ENCODE measurements at places on chromosomes 7 and 10.

GRCh38 chr10:4127518-4128315, 342.7 kb upstream of the KLF6 start:
- DNase-seq = no peak

GRCh38 chr10:78170026-78170475, 136.4 kb downstream of the RPS24 start:
- no peak for DNase-seq

DNA sequence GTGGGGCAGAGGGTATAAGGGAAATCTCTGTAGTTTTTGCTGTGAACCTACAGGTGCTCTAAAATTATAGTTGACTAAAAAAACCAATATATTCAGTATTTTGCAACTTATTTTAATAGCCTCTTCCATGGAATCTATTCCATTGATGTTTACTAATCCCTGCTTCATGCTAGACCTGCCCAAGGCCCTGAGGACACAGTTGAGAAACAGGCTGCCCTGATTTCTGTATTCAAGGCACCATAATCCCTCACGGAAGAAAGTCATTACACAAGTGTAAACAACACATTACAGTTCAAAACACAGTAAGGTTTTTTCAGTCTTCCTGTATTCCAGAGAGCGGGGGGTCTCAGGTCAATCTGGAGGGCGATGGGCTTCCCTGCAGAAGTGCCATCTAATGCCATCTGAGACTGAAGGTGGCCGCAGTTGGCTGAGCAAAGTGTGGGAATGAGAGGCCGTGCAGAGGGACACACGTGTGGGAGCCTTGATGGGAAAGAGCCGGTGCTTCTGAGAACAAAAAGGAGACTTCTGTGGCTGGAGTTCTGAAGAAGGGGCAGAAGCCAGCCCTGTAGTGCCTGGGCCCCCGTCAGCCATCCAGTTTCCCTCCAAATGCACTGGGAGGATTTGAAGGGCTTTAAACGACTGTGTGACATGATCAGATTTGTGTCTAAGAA, 146.9 kb downstream of the PTPN20 start:
- no peak for DNase-seq

- no peak for DNase-seq
Observed at GRCh38 chr7:159114981-159115380, 29.7 kb downstream of the VIPR2 start.

GRCh38 chr7:1918063-1918645, 248.1 kb downstream of the ELFN1 start:
- no peak for DNase-seq

- DNase-seq = no peak
Observed at GRCh38 chr7:138066954-138067394, 9.3 kb upstream of the AKR1D1 start.

GRCh38 chr10:17340144-17340829, 112.2 kb downstream of the VIM start:
- no peak for DNase-seq

DNA sequence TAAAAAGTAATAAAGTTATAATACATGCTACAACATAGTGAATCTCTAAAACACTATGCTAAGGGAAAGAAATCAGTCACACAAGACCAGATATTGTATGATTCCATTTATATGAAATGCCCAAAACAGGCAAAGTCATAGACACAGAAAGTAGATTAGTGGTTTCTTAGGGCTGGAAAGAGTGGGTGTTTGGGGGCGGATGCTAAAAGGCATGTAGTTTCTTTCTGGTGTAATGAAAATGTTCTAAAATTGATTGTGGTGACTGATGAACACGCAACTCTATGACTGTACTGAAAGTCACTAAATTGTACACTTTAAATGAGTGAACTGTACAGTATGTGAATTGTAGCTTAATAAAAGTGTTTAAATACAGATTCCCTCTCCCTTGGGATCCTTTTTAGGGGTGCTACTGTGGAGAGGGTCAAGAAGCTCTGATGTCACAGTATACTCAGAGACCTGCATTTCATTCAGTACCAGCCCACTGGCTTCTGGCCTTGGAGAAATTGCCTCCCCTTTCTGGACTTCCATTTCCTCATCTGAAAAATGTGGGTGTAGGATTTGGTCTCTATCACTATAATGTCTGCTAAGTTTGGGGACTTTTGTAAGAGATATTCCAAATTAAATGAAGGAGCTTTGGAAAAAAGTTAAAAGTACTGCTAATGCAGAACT, 46.4 kb downstream of the AOAH start:
- no peak for DNase-seq

GRCh38 chr7:98323597-98324322, 42.3 kb downstream of the BRI3 start:
- DNase-seq = no peak

DNA sequence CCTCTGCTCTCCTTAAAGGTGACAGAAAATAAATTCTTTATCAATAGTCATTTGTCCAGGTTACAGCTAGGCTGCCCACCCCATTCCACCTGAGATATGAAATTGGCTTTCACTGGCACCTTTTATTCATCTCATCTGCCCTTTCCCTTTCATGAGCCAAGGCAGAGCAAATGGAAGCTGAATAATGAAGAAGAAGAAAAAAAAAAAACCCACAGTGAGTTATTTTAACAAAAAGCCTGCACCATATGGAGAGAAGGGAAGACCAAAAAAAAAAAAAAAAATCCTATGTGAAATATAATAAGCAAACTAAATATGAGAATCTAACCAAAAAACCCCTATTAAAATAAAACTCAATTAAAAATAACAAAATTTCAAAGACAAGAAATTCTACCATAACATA, 59.2 kb downstream of the CHCHD3 start:
- DNase-seq = no peak

DNA sequence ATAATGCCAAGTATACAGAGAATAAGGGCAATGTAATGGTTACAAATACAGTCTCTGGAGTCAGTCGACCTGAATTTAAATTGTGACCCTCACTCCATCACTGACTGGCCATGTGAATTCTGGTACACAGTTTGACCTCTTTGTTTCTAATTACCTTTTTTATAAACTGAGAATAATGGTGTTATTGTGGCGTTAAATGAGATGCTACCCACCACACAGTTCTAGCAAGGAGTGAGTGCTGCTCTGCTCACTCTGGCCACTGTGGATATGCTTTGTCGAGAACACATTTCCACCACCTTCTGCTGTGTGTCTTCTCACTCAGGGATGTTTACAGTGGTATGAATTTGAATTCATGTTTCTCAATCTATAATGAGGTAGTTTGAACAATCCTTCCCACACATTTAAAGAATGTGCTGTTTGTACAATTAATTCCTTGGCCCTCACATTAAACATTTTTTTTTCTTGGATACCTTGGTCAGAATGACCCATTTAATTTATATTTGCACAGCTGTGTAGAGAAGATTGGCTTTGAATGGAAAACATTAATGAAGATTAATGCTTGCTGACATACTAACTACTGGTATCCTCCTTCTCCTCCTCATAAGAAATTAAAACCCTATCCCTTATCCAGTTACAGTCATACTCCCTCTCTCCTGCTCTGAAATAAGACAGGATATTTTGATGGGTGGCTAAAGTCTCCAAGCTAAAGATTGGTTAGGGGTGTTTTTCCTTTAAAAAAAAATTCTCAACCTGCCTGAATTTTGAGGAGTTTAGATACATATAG, 42.4 kb downstream of the PLCE1 start:
- no peak for DNase-seq

DNA sequence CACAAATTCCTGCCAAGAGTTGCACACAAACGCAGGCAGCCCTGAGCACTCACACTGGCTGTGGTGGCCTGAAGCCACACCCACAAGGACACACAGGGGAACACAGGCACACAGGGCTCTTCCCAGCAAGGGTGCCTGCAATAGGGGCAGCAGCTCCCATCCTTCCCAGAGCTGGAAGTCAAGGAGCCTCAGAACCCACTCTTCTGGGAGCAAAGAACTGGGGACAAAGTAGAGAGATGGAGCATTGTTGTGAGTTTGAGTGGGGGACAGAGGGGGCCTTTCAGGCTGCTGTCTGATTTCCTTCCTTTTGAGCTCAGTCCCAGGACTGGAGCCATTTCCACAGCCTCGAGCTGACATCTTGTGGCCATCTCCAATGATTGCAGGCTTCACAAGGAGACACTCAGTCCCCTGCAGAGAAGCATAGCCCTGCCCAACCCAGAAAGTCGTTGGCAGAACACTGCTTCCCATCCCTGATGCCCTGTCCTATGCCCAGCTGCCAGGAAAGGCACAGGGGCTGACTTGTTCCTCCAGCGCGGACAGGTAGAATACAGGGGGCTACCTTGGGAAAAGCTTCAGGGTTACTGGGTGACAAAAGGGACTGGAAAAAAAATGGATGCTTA, 34.4 kb upstream of the SLF2 start:
- peak; percentile 34 for DNase-seq

DNA sequence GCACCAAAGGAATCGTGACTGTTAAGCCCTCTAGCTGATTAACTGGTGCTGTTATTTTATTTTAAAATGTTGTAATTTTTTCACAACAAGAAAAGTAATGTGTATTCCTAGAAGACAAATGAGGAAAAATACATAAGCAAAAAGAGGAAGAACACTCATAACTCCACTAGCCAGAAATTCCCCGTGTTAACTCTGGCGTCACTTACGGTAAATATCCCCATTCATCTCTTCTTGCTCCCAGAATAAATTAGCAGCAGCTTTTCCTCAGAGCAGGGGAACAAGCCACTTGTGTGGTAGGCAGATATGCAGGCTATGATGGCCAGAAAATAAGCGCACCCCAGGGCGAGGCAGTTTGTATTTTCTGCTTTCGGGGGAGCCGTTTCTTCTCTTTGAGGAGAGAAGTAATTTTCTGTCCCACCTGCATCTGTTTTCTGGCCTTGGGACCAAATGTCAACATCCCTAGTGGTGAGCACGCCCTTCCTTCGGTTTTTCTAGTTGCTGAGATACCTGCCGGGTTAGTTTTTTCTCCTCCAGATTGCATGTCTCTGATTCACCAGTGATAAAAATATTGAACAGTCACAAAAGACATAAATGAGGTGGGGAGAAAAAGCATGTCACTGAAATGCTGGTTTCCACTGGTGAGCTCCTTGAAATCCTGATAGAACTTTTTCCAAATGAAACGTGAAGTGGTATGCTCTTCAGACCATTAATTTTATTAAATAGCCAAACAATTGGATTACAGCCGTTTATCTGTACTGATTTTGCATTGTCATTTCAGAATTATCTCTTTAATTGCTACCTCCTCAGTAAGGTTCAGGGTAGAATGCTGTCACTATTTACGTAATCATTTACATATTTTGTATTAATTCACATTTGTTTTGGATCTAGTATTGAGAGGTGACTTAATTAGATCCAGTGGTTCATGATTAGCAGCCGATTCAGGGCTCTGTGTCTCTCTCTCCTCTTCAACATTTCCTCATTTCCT, 268.1 kb downstream of the CAMK1D start:
- no peak for DNase-seq

DNA sequence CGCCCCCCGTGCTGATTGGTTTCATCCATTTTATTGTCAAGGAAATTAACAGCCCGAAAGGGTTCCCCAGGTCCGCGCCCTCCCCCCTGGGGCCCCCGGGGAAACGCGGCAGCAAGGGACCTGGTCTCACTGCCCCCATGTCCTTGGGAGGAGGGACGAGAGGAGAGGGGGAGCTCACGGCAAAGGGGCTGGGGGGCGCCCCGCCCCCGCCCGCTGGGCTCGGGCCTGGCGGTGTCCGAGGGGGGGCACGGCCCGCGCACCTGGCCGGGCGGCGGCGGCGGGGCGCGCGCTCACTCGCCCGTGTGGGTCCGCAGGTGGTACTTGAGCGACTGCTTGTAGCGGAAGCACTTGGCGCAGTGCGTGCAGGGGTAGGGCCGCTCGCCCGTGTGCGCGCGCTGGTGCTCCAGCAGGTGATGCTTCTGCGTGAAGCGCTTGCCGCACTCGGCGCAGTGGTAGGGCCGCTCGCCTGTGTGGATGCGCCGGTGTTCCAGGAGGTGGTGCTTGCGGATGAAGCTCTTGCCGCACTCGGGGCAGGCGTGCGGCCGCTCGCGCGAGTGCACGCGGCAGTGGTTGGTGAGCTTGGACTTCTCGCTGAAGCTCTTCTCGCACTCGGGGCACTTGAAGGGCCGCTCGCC, 29.3 kb downstream of the ZNF777 start:
- DNase-seq = no peak

DNA sequence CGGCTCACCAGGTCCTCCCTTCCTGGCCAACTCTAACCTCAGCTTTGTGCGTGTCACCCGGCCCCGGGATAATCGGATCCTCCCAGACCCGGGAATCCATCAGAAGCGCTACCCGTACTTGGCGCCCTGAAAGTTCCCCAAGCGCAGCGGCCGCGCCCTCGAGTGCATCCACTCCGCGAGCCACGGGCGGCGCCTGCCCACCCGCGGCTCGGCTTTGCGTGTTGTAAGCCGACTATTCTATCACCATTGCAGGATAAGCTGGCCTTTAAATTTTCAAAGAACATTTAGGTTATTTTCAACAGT, 35.7 kb upstream of the EBLN1 start:
- DNase-seq = peak; percentile 45

DNA sequence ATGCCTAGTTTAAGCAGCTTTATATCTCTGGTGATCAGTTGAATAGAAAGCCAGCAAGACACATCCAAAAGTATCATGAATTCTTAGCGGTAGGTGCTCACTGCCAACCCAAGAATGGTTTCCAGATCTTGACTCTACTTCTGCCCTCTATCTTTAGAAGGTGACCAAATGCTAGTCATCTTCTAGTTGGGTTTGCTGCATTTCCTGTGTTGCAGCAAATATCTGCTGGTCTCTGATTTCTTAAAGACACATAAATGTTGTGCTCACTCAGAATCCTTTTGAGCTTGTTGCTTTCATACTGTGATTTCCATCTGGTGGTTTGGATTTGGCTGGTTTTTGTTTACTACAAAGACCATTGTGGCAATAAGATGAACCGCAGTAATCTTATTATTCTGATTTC, 2.2 kb downstream of the CDC123 start:
- DNase-seq = no peak

- no peak for DNase-seq
Observed at GRCh38 chr10:3068968-3069737, 1.8 kb downstream of the PFKP start.

- DNase-seq = no peak
Observed at GRCh38 chr10:90912174-90912573, 8.7 kb downstream of the ANKRD1 start.

DNA sequence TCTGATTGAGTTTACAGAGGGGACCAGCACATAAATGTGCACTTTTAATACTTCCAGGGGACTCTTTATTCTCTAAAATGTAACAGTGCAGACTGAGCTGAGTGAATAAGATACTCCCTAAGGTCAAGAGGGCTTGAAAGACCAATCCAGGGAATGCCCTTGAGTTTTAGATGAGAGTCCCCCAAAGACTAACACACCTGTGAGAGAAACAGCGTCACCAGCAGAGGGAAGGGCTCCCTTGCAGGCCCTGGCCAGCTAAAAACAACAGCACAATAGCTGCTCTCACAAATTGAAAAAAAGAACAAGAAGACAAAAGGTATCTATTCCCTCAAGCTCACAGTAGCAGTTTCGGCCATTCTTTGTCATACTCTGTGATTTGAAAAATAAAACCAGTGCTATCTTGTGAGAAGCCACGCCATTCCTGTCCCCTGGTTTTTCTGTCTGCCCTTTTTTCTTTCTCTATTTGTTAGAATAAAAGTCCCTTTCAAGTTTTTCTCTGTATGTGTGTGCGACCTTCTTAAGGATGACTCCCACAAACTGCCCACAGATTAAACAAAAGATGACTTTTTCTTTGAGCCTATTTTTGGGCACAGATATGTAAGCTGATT, 230.4 kb upstream of the BMPER start:
- DNase-seq = no peak

Data from T-helper 2 cell (primary cell).